GM19239 (cell line): ENCODE measurements at places on chromosomes 7 and 10.

DNA sequence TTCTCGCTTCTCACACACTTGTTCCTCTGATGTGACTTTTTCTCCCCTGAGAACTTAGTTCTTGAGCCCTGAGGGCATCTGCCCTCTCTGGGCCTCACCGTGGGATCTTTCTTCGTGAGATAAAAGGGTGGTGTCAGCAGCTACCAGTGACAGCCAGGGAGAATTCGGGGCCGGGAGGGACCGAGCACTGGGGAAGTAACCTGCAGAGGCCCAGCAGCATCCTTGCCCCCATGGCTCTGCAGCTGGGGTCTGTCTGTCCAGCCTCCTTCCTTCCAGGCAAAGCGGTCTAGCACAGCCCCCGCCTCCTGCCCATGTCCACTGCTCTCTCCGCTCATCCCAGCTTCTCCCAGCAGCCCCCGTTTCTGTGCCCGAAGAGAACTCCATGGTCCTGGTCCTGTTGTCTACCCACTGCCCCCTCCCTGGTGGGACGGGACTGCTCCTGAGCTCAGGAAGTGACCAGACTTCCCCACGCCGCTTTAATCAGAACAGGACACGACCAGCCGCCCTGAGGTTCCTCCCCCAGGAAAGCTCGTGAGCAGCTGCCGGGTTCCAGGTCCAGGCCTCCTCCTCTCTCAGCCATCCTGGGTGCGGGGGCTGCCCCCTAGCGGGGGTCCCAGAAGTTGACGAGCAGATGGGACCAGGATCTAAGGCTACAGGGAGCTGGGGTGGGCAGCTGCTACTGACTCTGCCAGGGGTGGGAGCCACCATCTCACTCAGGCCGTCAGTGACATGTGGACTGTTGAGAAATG lies 187.5 kb downstream of the WDR37 start:
- no peak for DNase-seq

- DNase-seq: no peak
Observed at GRCh38 chr7:23477157-23477499, 6.8 kb upstream of the IGF2BP3 start.

DNA sequence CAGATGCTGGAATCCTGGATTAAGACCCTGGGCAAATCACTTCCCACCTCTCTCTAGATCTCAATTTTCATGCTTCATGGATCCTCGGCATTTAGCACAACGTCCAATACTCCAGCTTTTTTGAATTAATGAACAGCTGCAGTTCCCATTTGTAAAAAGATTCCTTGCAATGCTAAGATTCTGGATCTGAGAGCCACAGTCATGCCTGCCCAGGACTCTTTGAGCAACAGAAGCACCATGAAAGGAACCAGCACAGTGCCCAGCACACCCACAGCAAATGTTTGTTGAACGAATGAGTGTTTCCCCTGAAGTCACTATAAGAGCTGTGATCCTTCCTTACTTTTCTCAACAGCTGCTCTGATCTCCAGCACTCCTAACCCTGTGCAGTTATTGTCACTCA lies 20.8 kb upstream of the DDIT4 start:
- no peak for DNase-seq

DNA sequence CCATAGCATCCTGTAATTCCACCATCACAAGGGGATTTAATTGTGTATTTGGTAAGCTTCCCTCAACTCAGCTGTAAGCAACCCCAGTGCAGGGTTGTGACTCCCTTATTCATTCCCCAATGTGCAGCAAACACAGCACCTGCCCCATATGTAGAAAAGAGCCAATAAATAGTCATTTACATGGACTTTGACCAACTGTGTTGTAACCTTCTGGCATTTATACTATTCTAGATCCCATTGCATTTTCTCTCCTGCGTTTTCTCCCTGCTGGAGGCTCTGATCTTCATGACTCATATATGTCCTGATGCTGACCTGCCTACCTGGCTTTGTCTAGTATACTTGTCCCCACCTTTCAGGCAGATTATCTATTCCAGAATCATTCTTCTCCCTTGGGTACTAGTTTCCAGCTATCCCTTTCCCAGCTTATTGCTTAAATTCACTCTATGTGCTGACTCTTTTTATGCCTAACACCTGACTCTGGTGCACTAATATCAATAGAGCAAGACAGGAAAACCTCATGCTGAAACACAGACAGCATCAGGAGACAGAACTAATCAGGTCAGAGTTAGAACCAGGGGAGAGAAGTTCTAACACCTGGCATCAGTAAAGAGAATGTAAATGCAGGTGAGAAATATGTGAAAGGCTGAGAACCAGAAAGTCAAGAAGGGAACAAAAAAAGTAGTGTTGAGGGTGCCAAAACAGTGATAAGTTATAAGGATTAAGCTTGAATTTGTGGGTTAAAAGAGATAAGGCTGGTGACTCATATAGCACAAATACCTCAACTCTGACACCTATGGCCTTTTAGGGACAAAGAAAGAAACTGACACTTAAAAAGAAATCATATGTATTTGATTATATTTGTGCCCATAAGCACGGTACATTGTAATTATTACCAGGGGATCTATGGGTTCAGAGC lies 402.7 kb downstream of the IPMK start:
- DNase-seq: no peak

DNA sequence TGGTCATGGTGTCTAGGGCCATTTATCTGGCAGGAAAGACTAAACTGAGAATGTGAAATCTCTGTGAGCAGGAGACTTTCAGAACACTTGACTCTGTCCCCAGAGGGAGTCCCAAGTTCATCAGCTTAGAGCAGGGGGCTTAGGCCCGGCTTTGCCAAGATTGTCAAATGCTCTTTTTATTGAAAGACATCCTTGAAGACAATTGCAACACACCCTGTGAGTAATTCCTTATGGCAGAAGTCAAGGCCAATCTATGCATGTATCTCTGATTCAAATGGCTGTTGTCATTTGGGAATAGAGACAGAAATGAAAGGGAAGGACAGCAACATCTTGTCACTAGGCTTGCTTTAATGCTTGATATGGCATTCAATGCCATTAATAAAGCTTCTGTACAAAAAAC lies 33.7 kb downstream of the BAMBI start:
- no peak for DNase-seq
